MM.1S (cell line): ENCODE measurements at places on chromosomes 2 and 18.

GRCh38 chr2:223215254-223215516 is 163.2 kb downstream of the KCNE4 start:
- no peak overlapping the region for H3K27ac ChIP-seq
- no peaks in the 10 kb centered on the region for H3K27me3 ChIP-seq
- no peak overlapping the region for H3K4me3 ChIP-seq
- no peak for DNase-seq

DNA sequence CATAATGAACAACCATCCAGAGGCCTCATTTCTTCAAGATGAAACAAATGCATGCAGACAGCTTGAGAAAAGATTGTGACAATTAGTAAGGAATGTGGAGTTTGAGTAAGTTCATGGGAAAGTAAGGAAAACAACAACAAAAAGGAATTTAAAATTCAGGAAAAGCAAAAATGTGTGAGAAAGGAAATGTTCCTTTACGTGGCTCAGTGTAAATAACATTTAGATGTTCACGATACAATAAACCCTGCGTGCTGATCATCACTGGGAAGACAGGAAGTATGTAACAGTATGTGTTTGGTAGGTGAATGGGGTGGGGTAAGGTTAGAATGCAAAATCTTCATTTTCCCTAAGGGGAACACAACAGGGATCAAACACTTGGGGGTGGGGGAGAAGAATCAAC is 72.7 kb downstream of the TRIP12 start:
- 0 out of 2 replicates have a peak, but pooled peaks cover 4% of the 10 kb centered on the region for H3K4me1 ChIP-seq
- no peak for DNase-seq
- H3K27ac ChIP-seq = no peak overlapping the region
- no peaks in the 10 kb centered on the region for H3K27me3 ChIP-seq
- no peak overlapping the region for H3K4me3 ChIP-seq

DNA sequence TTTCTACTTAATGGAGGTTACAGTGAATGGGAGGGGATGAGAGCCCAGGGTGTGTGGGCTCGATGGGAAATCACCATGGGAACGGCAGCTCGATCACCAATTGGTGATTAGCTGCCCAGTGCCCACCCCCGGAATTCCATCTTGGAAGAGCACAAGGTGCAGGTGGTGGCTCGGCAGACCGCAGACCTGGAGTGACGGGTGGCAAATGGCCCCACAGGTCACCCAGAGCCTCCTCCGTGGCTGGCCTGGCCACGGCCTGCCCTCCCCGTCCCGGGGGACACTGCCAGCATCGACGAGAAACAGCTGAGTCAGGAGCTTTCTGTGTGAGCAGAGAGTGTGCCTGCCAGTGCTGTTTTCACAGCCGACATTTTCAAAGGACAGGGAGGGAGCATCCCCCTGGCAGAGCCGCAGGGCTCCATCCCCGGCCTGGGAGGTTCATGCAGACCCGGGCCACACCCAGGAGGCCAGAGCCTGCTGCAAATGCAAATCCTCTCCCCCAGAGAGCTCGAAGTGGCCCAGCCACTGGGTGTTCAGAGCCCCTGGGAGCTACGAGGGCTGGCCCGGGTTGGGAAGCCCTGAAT is 176.4 kb upstream of the MYT1L start:
- H3K36me3 ChIP-seq = no peaks in the 10 kb centered on the region
- no peak for DNase-seq
- H3K4me1 ChIP-seq = no peaks in the 10 kb centered on the region
- no peaks in the 10 kb centered on the region for H3K27me3 ChIP-seq

DNA sequence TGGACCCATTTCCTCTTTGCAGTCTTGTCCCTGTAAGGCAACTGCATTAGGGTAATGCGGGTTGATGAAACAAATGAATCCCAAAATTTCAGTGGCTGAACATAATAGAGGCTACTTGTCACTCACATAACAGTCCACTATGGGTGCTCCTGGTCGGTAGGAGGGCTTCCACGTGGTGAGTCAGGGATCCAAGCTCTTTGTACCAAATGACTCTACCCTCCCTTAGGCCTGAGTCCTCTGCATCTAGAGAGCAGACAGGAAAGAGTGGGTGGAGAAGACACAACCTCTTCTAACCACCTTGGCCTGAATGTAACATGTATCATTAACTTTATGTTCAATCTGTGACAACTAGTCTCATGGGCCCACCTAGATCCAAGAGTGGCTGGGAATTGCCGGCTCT is 86.2 kb upstream of the HAAO start:
- no peak for DNase-seq
- no peaks in the 10 kb centered on the region for H3K36me3 ChIP-seq
- no peaks in the 10 kb centered on the region for H3K4me1 ChIP-seq
- H3K27ac ChIP-seq = no peak overlapping the region

- DNase-seq = no peak
- no peaks in the 10 kb centered on the region for H3K27me3 ChIP-seq
- H3K27ac ChIP-seq = no peak overlapping the region
- H3K4me1 ChIP-seq = no peaks in the 10 kb centered on the region
Measured at GRCh38 chr2:170152421-170152820, 25.5 kb upstream of the MYO3B start.

GRCh38 chr18:60649842-60650536 is 277.4 kb upstream of the MC4R start:
- peaks cover 11% of the 10 kb centered on the region for H3K4me1 ChIP-seq
- H3K36me3 ChIP-seq = no peaks in the 10 kb centered on the region
- H3K27me3 ChIP-seq = peaks cover 20% of the 10 kb centered on the region
- DNase-seq = no peak

GRCh38 chr2:237996021-237996593 is 29.3 kb downstream of the UBE2F start:
- no peaks in the 10 kb centered on the region for H3K36me3 ChIP-seq
- no peak for DNase-seq
- H3K4me3 ChIP-seq = no peak overlapping the region
- H3K27ac ChIP-seq = no peak overlapping the region

DNA sequence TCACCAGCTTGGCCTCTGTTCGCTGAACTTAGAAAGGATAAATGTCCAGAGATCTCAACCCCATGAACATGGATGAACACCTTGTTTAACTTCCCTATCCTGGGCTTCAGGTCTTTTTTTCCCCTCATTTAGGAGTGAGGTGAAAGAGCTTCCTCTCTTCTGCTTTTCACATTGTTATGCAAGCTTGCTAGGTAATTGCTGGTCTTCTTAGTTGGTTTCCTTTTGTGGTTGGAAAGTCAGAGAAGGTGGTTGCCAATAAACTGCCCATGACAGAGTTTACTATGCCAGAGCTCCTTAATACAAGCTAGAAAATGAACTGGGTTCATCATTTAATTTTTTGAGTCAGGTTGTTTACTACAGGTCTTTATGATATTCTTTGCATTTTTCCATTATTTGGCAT is 16.6 kb downstream of the SLC9A4 start:
- no peak overlapping the region for H3K4me3 ChIP-seq
- no peak overlapping the region for H3K27ac ChIP-seq
- no peaks in the 10 kb centered on the region for H3K36me3 ChIP-seq
- H3K4me1 ChIP-seq = no peaks in the 10 kb centered on the region
- no peaks in the 10 kb centered on the region for H3K27me3 ChIP-seq
- no peak for DNase-seq

GRCh38 chr2:29789911-29790485 is 131.4 kb downstream of the ALK start:
- no peak overlapping the region for H3K4me3 ChIP-seq
- H3K27ac ChIP-seq = no peak overlapping the region
- H3K27me3 ChIP-seq = no peaks in the 10 kb centered on the region
- no peaks in the 10 kb centered on the region for H3K4me1 ChIP-seq
- no peaks in the 10 kb centered on the region for H3K36me3 ChIP-seq

GRCh38 chr18:36376361-36376760 is 78.8 kb downstream of the FHOD3 start:
- H3K27me3 ChIP-seq = no peaks in the 10 kb centered on the region
- DNase-seq = no peak
- H3K4me3 ChIP-seq = no peak overlapping the region
- H3K4me1 ChIP-seq = no peaks in the 10 kb centered on the region

- H3K27me3 ChIP-seq = no peaks in the 10 kb centered on the region
- H3K4me1 ChIP-seq = no peaks in the 10 kb centered on the region
- DNase-seq = no peak
- H3K4me3 ChIP-seq = no peak overlapping the region
- H3K27ac ChIP-seq = no peak overlapping the region
Measured at GRCh38 chr2:225074366-225074765, 32.1 kb upstream of the DOCK10 start.

DNA sequence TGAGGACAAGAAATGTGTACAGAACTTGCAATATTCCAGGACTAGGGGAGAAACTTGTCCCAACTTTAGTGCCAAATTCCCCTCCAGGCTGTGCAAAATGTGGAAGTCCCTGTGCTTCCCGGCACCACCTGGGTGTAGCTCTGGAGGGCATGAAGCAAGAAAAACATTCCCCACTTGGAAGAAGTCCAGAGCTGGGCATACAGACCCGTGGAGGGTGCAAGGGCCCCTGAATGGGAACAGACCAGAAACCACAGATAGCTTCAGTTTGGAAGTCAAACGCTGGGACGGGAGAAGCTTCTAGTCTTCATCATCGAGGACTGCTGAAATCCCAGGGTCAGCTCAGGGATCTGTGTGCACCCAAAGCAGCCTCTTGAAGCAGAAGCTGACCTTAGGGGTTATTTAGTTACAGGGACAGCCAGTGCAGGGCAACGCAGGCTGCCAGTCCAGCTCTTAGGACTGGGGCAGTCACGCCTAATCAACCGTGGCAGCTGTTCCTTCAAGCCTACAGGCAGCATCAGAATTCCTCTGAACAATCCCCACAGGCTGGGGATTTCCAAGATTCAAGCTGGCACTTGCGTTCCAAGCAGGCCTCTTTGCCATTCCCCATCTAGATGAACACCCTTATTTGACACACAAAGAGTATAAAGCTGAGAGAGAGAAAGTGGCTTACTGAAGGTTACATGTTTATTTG is 269.4 kb downstream of the LOXHD1 start:
- H3K4me1 ChIP-seq = no peaks in the 10 kb centered on the region
- H3K36me3 ChIP-seq = no peaks in the 10 kb centered on the region
- no peaks in the 10 kb centered on the region for H3K27me3 ChIP-seq
- no peak overlapping the region for H3K27ac ChIP-seq

DNA sequence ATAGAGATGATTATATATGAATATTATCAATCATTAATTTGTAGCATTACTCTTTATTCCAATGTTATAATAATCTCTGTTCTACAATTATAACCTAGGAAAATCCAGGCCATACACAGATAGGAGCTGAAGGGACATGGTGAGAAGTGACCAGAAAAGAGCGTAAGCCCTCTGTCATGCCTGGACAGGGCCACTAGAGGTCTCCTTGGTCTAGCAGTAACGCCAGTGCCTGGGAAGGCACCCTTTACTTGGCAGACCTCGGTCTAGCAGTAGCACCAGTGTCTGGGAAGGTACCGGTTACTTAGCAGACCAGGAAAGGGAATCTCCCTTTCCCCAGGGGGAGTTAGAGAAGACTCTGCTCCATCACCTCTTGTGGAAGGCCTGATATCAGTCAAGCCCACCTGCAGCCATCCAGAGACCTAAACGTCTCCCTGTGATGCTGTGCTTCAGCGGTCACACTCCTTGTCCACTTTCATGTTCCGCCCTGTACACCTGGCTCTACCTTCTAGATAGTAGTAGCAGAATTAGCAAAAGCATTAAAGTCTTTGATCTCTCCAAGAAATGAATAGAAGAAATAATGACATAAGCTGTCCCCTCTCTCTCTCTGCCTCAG is 447.5 kb upstream of the FSIP2 start:
- no peaks in the 10 kb centered on the region for H3K36me3 ChIP-seq
- no peaks in the 10 kb centered on the region for H3K27me3 ChIP-seq
- no peak overlapping the region for H3K27ac ChIP-seq

GRCh38 chr2:43154685-43155084 is 71.7 kb downstream of the ZFP36L2 start:
- DNase-seq = no peak
- H3K4me3 ChIP-seq = no peak overlapping the region
- no peaks in the 10 kb centered on the region for H3K36me3 ChIP-seq
- H3K27me3 ChIP-seq = no peaks in the 10 kb centered on the region
- H3K4me1 ChIP-seq = peaks cover 35% of the 10 kb centered on the region

DNA sequence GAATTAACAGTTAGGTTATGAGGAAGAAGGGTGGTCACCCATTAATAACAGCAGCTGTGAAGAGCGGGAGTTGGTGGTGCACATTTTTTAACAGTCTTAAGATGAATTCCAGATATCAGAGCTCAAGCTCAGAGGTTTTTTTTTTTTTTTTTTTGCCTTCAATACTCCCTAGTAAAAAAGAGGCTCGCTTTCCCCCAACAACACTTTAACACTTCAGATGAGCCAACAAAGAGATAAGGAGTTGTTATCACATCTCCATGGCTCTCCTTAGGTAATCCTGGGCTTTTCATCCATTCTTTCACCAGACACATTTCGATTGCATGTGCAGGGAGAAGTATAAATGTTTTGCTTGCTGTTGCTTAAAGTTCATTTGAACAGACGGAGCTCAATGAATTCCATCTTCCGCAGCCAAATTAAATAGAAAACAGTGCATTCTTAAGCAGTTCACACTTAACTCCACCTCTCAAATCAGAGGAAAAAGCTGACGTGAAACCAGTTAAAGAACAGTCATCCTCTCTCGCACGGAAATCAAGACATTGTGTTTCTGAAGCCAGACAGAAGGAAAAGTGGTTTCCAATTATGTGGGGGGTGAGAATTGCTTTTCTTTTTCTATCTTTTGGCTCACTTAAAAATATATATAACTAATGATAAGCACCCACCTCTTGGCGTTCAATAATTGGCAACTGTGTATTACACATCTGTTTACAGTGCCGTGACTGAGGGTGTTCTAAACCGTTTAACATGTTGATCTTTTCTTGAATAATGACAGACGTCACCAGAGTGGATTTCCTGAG is 118.2 kb downstream of the ZNF521 start:
- H3K36me3 ChIP-seq = no peaks in the 10 kb centered on the region
- no peak for DNase-seq
- H3K4me1 ChIP-seq = peaks cover 18% of the 10 kb centered on the region; the same call in 1 of the 2 replicates
- H3K4me3 ChIP-seq = no peak overlapping the region
- no peak overlapping the region for H3K27ac ChIP-seq

DNA sequence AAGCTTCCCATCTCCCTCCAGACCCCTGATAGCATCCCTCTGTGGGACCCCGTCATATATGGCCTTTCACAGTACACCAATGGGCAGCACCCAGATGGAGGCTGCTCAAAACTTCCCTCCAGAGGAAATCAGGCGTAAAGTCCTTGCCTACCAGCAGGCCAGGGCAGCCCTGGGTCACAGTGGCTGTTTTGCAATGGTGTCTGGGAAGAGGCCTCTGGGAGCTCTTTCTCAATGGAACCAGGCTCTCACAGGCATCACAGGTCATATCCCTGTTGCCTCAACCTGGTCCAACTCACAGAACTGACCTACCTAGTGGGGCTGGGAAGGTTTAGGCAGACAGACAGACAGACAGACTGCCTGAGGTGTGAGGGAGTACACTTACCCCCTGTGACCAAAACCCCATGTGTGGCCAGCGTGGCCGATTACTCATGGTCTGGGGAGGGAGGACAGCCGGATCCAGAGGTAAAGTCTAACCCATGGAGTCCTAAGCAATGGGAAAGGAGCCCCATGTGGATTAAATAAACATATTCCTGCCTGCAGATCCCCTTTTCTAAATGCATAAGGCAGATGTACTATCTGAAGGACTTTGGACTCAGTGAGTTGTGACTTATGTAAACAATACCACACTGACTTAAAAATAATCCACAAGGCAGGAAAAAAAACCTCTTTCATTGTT is 58.2 kb downstream of the BCL2L11 start:
- no peak for DNase-seq
- no peaks in the 10 kb centered on the region for H3K36me3 ChIP-seq
- no peak overlapping the region for H3K4me3 ChIP-seq
- no peaks in the 10 kb centered on the region for H3K27me3 ChIP-seq
- H3K4me1 ChIP-seq = no peaks in the 10 kb centered on the region
- no peak overlapping the region for H3K27ac ChIP-seq

- no peak overlapping the region for H3K4me3 ChIP-seq
- H3K27ac ChIP-seq = no peak overlapping the region
- no peaks in the 10 kb centered on the region for H3K4me1 ChIP-seq
- H3K36me3 ChIP-seq = no peaks in the 10 kb centered on the region
- DNase-seq = no peak
Measured at GRCh38 chr2:102142829-102143449, 393 bp downstream of the IL1R1 start.
